ENCODE measurements at places on chromosomes 5 and 9. TPM values are rescaled to one million over a fixed set of nuclear protein-coding genes. Genes with fewer than 3 reads are reported as not detected.

DNA sequence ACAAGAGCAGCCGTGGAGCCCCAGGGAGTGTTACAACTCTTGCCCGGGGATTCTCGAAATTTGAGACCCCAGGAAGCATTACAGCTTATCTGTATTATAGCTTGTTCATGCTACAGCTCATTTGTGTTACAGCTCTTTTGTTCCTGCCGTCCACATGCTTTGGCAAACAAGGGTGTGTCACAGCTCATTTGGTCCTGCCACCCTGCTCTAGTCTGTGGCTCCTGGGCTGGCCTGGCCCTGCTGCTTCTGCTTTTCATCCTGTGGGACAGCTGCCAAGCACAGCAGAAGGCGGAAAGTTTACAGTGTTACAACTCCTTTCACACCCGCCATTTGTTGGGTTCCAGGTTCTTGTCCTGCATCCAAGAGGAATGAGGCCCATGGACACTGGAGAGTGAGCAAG lies 685.0 kb downstream of the SLCO4C1 start:
- no peak for DNase-seq

DNA sequence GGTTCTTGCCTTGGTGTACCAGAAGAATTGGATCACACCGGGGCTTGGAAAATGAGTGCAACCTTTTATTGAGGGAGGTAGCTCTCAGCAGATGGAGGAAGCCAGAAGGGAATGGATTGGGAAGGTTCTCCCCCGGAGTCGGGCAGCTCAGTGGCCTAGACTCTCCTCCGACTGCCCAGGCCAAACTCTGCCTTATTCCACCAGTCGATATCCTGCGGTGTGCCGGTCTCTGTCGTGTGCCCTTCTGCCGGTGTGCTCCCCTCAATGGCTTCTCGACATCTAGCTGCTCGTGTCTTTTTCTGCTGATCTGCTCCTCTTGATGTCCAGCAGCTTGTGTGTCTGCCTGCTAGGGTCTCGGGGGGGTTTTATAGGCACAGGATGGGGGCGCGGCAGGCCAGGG lies 87.4 kb upstream of the CCL21 start:
- DNase-seq: no peak

- no peak for DNase-seq
Measured at GRCh38 chr9:110371411-110372007, 33.8 kb upstream of the TXNDC8 start.

DNA sequence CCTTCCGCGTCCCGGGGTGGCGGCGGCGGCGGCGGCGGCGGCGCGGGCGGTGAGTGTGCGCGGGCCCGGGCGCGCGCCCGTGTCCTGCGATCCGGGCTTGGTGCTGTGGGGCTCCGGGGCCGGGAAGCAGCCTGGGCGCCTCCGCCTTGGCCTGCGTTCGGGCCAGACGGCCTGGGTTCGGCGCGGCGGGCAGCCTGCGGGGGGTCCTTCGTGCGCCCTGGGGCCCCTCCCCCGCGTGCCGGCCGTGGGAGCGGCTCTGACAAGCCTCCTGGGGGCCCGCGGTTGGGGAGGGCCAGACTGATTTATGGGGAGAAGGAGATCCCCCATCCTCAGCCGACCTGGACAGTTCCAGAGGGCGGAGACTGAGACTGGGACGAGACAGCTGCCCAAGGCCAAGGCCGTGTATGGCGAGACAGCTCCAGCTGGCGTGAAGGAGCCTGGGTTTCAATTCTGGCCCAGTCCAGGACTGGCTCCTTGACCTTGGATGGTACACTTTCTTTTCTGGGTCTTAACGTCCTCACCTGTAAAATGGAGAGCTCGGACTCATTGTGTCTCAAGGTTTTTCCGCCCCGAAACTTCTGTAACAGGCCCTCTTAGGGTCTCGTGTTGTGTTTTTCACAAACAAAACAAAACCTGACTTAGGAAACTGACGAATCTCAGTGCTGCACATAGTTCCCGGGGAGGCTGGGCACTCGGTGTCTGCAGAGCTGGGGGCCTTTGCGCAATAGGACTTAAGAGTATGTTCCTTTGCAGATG lies 603 bp downstream of the TMEM268 start:
- no peak for DNase-seq

DNA sequence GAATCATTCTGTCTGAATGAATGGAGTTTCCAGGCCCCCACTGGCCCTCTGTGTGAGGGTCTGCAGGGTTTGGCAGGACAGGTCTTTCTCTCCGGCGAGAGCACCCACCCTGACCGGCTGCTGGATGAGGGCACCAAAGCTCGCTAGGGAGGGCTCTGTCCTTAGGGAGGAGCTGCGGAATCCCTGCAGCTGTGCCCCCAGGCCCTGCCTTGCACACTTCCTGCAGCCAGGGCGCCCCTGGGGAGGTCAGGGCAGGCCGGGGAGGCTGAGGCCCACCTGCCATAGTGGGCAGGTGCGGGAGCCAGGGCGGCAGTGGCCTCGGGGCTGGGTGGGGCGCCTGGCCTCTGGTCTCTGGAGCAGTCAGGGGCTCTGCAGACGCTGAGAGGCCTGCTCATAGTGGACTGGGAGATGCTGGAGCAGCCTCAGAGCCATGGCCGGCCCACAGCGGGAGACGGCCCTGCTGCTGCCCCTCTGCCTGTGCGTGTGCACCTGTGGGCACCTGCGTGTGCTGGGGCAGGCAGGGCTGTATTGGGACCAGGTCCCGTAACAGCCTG lies 36.1 kb downstream of the EXOC3 start:
- DNase-seq: no peak

GRCh38 chr9:131732061-131732526 lies 7.8 kb downstream of the RAPGEF1 start:
- no peak for DNase-seq

DNA sequence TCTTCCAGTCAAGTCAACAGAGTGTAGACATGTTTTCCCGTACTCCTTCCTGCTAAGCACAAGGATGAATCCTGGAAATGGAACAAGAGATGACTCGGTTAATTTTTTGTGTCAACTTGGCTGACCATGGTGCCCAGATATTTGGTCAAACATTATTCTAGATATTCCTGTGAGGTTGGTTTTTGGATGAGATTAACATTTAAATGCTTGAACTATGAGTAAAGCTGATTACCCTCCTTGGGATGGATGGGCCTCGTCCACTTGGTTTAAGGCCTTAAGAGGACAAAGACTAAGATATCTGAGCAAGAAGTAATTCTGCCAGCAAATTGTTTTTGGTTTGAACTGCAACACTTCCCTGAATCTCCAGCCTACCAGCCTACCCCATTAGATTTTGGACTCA lies 338.1 kb upstream of the MSX2 start:
- DNase-seq: no peak

DNA sequence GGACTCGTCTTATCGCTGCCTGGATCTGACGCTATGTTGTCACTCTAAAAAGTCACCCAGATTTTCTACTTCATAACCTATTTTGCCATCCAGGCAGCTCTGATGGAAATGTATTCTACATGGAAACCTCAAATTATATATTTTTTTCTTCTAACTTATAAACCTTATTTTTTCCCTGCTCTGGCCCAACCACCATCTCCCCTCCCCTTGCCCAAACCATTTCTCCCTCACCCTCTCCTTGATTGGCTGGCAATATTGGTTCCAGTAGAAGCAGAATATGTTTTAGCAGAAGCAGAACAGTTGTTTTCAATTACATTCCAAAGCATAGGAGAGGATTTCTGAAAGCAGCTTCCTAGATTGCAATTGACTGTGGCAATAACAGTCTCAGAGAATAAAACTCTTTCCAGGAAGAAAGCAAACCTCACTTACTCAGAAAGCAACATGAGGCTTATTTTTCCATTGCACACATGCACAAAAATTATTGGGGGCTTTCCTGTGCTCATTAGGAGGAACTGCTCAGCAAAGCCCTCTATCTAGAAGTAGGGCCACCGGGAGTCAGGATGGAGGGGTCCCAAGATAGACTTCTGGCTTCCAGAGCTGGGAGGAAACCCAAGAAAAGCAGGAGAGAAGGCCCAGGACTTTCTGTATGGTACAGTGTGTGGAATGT lies 191.8 kb downstream of the ESM1 start:
- DNase-seq: no peak

The HAVCR2 gene
- total RNA-seq: 5.4 TPM
